Amniotic stem cell (primary cell): ENCODE measurements at places on chromosomes 1 and 21.
A peak's percentile ranks its signal among the peaks of the same experiment; 100 is the strongest.

- DNase-seq = no peak
Measured at GRCh38 chr1:1915911-1916840, 1.1 kb downstream of the CALML6 start.

GRCh38 chr1:58584082-58584895 lies 7.2 kb upstream of the TACSTD2 start:
- peak; percentile 66 for DNase-seq

DNA sequence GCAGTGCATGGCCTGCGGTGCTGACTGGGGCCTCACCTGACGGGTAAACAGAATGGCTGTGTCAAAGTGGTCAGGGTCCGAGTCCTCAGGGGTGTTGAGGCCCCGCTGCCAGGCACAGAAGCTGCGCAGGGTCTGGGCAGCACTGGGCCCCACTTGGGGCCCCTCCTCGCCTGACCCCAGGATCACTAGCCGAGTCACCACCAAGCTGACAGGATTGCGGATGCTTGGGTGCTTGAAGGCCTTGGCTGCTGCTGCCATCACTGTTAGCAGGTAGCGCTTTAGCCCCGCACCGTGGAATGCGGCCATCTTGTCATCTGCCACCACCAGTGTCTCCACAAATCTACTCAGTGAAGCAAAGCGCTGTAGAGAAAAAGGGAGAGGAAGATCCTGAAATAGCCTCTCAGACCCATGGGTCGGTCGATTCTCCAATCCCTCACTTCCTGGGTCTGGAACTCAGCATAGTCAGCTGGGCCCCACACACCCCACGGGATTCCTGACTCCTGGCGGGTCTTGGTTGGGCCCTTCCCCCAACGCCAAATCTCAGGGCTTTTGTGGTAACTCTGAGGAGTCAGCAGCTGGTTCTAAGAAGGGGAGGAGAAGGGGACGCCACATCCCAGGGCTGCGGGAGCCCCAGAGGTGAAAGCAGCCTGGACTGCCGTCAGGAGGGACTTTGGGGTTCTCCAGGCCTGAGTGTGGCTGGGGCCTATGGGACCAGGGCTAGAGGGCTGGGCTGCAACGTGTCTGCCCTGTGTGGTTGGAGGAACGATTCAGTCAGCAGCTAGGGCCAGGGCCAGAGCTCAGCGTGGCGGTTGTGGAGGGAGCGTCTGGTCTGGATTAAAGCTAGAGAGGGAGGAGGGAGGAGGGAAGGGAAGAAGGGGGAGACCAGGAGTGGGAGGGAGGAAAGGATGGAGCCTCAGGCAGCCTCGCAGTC lies 2.1 kb downstream of the ADAMTS4 start:
- peak; percentile 63 for DNase-seq

GRCh38 chr1:7636795-7637526 lies 134.1 kb upstream of the VAMP3 start:
- DNase-seq = no peak

DNA sequence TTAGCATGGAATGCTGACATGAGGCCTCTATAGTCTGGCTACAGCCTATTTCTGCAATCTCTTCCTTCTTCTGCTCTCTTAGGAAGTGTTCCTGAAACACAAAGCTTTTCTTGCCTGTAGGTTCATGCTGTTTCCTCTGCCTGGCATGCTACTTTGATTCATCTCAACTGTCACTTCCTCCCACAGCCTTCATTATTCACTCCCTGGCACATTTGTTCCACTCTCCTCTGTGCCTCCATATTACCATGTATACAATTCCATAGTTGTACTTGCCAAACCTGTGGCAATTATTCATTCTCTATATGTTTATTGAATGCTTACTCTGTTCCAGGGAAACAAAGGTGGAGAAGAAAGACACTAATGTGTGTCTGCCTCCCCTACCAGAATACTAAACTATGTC lies 210.2 kb downstream of the LRRC7 start:
- DNase-seq = no peak

DNA sequence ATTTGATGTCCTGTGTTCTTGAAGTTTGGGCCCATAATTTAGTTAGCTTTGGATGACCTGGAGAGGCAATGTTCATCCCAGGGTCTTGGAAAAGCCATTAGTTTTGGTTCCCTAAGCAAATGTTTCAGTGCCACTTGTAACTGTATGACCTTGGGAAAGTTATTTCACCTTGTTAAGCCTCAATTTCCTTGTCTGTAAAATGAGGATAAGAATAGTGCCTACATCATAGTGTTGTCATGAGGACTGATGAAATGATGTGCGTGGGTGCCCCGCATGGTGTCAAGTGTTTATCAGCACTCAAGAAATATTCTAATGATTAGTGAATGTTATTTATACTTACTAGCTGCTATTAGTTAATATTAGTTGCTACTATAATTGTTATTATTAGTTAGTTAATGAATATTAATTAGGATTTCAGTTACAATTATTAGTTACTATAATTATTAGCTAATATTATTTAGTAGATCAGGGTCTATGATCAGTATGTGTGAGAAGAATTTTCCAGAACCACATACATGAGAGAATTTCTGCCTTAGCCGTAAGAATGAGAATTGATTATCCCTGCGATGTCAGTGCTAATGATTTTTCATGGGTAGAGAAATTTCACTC lies 1.9 kb downstream of the SH3BGR start:
- no peak for DNase-seq

- no peak for DNase-seq
Measured at GRCh38 chr1:37602750-37603694, 7.3 kb upstream of the GNL2 start.

DNA sequence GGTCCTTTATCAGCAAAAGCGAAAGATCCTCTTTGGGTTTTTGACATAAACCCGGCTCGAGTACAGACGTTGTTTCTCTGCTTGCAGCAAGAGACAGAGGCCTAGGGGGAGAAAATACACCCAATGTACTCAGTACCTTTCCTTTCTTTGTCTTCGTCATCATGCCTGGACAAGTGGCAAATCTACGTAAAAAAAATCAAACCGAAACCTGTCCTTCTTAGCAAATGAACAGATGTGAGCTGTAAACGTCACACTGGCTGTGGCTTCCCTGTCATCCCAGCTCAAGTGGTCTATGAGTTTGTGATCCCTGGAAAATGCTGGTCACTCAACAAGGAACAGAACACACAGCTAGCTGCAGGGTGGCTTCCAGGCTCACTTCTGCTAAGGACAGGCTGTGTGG lies 39.9 kb downstream of the STPG1 start:
- DNase-seq = no peak

- DNase-seq = no peak
Measured at GRCh38 chr1:234718496-234719453, 108.8 kb upstream of the IRF2BP2 start.

- no peak for DNase-seq
Measured at GRCh38 chr1:201886103-201886885, 2.4 kb upstream of the SHISA4 start.

- DNase-seq = no peak
Measured at GRCh38 chr1:165288350-165289120, 68.0 kb downstream of the LMX1A start.

GRCh38 chr1:225611537-225612223 lies 41.2 kb downstream of the ENAH start:
- no peak for DNase-seq

GRCh38 chr1:186978596-186979556 lies 150.1 kb downstream of the PLA2G4A start:
- no peak for DNase-seq

- no peak for DNase-seq
Measured at GRCh38 chr1:25519624-25520023, 23.8 kb upstream of the LDLRAP1 start.

DNA sequence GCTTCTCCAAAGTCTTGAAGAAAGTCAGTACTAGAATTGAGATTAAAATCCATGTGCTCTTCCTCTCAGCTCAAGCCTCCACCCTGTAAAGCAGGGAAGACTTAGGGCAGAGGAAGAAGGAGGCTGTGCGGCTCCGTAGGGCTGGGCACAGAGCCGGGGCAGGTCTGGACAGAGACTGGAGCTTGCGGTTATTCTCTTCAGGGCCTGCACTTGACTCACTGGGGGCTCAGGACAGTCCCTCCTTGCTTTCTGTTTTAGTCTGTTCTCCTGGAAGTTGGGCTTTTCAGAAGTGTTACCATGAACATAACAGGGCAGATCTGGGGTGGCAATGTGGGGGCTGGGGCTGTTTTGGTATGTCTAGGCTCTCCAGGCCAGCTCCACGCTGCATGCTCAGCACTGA lies 21.6 kb upstream of the TRABD2B start:
- no peak for DNase-seq

- DNase-seq = no peak
Measured at GRCh38 chr1:113223546-113223945, 150.5 kb downstream of the LRIG2 start.

DNA sequence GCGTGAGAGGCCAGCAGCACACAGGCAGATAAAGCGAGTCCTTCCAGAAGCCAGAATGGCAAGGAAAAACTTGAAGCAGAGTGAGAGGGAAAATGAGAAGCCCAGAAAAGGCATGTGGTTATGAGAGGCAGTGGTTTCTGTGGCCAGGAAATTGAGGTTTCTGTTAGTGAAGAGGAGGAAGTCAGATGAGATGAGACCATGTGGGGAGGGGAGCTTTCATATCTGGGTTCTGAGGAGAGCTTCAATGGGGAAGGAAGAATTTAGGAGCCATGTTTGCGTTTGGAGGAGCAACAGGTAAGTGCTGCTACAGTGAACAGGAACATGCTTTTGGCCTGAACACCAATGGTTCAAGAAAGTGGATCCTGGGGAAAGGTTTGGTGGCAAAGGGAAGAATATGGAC lies 6.1 kb upstream of the CD1A start:
- no peak for DNase-seq

DNA sequence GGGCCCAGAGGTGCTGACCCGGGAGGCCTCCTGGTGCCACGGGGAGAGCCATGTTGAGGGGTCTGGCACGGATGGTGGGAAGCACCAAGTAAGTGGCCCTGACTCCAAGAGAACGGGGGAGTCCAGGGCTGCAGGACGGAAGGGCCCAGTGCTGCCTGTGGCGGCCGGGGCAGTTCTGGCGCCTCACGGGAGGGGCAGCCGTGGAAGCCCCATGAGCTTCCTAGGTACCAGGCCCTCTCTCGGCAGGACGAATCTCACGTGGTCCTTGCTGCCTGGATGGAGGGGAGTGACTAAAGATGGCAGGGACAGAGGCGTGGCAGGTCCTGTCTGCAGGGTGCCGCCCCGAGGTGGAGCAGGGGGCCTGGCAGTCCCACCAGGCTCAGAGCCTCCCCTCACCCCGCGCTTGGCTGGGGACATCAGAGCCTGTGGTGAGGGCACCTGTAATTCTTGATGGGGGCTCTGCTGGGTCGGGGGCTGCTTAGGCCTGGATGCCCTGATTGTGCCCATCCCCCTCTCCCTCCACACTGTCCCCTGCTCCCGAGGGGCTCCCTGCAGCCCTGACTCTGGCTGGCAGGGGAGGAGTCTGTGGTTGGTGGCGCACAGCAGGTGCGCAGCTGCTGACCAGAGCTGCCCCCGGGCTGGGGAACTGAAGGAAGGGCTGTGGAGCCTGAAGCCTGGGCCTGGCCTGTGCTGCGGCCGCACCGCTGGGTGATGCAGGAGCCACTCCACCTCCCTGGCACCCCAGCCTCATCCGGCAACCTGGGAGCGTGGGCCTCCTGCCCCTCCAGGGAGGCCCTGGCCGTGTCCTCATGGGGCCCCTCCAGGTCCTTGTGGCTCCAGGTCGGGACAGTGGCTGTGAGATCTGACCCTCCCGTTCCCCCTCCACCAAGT lies 31.4 kb downstream of the POFUT2 start:
- no peak for DNase-seq

- no peak for DNase-seq
Measured at GRCh38 chr21:42892582-42892930, 553 bp upstream of the NDUFV3 start.

DNA sequence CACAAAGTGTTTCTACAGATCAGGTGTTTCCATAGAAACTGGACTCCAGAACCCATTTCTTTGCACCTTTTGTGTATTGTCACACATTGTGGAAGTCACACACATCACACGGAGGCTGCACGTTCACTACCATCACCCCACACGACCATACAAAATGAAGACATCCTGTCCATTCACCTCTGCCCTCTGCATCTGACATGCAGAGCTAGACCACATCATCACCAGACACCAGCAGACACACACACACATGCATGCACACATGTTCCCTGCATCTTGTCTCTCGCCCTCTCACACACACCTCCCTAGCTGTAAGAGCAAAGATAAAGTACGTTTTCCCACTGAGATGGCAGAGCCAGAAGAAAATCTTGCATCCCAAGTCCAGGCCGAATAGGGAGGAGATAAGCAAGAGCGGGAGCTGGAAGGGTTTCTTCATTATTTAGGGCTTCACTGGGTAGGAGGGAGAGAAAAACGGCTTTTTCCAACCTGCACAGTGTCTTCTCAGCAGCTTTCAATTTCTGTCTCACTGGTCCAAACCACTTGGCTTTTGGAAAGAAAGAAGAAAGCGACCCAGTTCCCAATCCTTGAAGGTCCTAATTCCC lies 709 bp downstream of the PRELP start:
- DNase-seq = no peak

- DNase-seq = no peak
Measured at GRCh38 chr21:21052672-21053071, 54.5 kb downstream of the NCAM2 start.

GRCh38 chr1:9413877-9414213 lies 121.2 kb downstream of the SPSB1 start:
- no peak for DNase-seq

- DNase-seq = no peak
Measured at GRCh38 chr1:32907435-32907834, 6.2 kb upstream of the TMEM54 start.
